ENCODE measurements at places on chromosomes 6 and 20.
A peak's percentile ranks its signal among the peaks of the same experiment; 100 is the strongest.

DNA sequence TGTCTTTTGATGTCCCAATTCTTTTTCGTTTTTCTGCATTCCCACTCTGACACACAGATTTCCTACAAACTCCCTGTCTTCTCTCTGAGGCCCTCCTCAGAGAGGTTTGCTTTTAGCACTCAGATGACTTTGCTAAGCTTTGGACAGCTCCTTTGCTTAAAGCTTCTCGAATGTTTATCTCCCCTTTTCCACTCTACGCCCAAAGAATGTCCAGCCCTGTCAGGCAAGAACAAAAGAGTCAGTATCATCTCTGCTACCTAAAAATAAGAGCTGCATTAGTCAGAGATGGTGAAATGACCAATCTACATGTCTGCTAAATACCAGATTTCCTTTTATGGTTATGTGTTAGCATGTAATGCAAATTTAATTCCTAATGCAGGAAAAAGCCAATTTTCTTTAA lies 56.8 kb downstream of the PREP start:
- ATAC-seq: peak; percentile 98

- ATAC-seq: no peak
Observed at GRCh38 chr6:116314878-116315277, 35.1 kb upstream of the TSPYL1 start.

- ATAC-seq: no peak
Observed at GRCh38 chr6:14763139-14763538, 482.7 kb upstream of the JARID2 start.

DNA sequence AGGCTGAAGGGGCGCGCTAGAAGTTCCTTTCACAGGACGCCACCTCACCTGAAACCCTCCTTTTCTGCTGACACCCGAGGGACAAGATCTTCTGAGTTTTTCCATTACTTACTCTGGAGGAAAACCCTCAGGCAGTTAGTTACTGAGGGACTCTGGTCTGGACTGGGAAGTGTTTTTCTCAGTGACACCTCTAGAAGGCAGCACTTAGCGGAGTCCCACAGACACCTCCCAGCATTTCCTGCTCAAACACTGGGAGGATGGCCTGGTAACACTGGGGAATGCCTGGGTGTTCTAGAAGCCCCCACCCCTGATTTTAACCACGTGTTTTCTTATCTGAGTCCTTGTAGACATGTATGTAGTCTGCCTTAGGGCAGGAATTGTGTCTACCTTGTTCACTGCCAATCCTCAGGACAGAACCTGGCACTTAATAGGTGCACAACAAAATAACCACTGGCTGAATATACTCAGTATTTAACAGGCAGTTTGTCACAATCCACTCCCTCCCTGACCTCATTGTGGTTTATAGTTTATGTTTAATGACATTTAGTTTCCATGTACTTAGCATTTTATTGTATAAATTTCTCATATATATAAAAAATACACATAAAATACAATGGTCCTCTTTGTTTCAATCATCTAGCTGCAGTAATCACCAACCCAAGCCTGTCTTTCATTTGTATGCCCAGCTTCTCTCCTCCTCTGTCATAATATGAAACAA lies 4.8 kb downstream of the GSTA3 start:
- ATAC-seq: peak; percentile 65

- peak; percentile 22 for ATAC-seq
Observed at GRCh38 chr20:17966432-17967310, 1.9 kb downstream of the SNX5 start.

DNA sequence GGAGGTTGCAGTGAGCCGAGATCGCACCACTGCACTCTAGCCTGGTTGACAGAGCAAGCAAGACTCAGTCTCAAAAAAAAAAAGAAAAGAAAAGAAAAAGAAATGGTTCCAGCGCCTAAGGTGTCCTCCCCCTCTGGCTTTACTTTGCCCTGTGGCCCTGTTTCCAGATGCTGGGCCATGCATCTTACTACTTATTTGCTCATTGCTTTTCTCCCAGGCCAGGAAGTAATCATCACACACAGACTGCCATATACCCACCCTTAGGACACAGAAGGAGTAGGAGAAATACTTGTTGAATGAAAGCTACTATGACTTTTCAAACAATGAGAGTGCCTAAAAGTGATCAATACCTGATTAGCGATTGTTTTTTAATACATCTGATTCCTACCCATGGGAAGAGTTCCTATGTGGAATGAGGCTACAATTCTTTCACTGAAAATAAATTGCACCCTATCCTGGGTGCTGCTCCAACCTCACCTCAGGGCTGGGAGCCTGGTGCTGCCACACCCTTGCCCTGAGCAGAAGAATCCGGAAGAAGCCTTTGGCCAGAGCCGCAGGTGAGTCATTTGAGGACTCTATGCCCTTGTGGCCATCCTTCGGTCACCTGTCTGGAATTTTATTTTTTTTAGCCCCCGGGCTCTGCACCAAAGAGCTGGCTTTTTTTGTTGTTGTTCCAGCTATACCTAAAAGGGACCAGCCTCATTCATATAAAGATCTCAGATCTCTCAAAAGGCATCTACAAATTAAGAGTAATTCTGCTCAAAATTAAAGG lies 22.7 kb upstream of the TFAP2C start:
- ATAC-seq: no peak
